GM12892 (cell line): ENCODE measurements at places on chromosomes 1 and 21.

DNA sequence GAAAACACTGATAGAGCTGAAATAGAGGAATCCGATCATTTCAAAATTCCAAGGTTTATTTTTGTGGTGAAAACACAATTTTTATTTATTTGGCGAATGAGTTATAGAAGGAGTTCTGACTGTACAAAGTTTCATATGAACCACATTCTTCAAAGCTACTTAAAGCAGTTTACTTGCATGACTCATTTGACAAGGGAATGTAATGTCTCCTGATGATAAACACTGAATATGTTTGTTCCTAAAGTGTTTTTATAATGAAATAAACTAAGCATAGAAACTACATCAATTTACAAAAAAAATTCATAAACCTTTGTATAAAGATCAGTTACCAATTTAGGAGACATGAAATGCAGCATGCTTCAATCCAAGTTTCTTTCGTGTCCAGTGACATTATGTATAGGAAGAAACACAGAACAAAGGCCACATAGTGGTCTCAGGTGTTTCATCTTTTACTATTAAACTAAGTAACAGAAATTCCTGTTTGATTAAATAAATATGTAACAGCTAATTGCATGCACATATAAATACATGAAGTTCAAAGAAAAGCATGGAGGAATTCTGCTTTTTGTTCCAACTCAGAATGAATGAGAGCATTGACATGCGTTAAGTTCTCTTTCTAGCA is 2.5 kb downstream of the PRKACB start:
- no peak for DNase-seq

DNA sequence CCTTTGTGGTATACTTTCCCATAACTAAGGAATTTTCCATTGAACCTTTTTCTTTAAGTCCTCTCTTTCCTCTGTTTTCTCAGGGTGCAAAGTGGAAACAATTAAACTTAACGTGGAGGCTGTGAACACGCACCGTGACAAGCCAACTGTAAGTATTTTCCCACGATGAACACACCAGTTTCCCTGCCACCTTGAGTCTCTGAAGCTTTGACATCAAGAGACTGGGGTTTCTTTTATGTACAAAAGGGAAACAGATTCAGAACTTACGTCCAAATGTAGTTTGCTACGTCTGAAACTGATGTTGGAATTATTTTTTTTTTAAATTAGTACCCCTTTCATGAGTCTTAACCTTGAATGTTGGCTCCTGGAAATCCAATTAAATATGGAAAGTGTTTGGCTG is 17.2 kb upstream of the C4BPB start:
- DNase-seq, result no peak

- no peak for DNase-seq
Measured at GRCh38 chr1:77051425-77051824, 167.8 kb downstream of the PIGK start.

- no peak for DNase-seq
Measured at GRCh38 chr1:59094001-59094400, 202.9 kb upstream of the FGGY start.

DNA sequence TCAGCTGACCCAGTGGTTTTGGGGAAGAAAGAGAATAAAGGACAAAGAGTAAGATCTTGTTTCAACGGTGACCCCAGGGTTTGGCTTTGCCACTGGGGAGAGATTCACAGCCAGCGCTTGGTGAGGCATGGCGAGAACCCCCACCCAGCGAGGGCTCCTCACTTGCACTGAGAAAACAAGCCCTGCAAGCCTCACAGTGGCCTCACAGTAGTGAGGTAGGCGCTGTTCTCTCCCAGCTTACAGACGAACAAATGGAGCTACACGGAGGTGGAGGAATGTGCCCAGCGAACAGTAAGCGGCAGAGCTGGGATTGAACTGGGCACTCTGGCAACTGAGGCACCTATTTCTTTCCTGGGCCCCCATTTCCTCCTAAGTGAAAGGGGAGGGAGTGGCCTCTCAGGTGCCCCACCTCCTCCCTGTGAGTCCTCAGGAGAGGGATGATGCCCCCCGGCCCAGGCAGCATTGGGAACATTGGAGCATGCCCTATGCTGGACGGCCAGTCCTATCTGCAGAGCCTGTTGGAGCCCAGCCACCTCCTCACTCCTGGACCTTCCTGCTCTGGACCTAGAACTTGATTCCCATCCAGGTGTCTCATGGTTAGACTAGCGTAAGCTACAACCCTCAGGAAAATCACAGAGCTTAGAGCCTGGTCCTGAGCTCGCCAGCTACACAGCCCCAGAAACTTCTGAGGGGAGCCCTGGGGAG is 73.4 kb upstream of the EDN2 start:
- DNase-seq, result no peak

DNA sequence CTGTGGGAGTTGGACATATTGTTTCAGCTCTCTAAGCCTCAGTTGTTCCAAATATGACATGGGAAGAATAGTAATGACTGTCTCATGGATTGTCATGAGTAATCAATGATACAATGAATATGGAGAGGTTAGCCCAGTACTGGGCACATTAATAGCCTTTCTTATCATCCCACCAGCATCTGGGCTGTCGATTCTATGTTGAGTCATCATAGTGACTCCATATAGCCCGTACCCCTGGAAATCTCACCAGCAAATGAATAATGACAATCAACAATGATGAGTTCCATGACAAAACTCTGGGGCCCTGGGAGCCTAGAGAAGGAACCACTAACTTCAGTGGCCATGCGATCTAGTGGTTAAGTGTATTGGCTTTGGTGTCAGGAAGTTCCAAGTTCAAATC is 39.7 kb upstream of the GJB5 start:
- DNase-seq, result no peak

DNA sequence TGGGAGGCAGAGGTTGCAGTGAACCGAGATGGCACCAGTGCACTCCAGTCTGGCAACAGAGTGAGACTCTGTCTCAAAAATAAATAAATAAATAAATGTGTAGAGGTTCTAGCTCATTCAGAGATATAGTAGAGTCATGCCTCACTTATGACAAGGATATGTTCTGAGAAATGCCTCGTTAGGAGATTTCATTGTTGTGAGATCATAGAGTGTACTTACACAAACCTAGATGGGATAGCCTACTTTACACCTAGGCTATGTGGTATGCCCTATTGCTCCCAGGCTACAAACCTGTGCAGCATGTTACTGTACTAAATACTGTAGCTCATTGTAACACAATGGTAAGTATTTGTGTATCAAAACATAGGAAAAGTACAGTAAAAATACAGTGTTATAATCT is 155.3 kb upstream of the JUN start:
- DNase-seq, result no peak

DNA sequence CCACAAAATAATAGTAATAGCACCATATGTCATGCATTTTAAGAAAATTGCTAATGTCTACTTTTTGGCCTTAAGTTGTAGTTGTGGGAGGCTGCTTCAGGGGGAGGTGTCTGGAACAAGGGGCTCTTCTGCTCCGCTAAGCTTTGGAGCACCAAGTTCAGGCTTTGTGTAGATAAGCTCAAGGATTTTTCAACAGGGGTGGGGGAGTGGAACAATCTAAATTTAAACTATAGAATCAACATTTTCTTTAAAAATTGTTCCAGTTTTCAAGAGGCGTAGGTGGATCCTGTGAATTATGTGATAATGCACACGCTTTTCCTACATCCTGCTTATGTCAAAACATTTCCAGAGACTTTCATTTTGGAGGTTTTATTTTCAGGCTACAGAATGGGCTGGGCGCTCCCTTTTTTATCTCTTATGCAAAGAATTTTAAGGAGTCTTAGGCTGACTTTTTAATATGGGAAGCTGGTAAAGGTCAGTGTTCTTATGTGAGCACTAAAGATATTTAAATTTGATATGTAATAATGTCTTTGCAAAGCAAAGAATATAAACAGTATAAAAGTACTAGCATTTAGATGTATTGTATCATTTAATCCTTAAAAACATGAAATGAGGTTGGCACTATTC is 9.9 kb downstream of the ATP1A1 start:
- DNase-seq, result no peak

DNA sequence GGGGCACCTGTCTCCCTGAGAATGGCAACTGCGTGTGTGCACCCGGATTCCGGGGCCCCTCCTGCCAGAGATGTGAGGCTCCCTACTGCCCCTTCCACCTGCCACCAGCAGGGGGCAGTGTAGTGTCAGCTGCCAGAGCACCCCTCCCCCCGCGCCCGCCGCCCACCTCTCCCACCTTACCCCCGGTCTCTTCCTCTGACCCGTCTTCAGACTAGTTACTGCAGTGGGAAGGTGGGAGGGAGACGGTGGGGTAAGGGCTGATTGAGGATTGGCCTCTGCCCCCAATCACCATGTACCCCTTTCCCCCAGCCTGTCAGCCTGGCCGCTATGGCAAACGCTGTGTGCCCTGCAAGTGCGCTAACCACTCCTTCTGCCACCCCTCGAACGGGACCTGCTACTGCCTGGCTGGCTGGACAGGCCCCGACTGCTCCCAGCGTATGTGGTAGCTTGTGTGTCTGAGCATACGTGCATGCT is 10.1 kb upstream of the LRRC71 start:
- peak; percentile 71 for DNase-seq

- no peak for DNase-seq
Measured at GRCh38 chr1:44263568-44264450, 50.5 kb downstream of the DMAP1 start.

DNA sequence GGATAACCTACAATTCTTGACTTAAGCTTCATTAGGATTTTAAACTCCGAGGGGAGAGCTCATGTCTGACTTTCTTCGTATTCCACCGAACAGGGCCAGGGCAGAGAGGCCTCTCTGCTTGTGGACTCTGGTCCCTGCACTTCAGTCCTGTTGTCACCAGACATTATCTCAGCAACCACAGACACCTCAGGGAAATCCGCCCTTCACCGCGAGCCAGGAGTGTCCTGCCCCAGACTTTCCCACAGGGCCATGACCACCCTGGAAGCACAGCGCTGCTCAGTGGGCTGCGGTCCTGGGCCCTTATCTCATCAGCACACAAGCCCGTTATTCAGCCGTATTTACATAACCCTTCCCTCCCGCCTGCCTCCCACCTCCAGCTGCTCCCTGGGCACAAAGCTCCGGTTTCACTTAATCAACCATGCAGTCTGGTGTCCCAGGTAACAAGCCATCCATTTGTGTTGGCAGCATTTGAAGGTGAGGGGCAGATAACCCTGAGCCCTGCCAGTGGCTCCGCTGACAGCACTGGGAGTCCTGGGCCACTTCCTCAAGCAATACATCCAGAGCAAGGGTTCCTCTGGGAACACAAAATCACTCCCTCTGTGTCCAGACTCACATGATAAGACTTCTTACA is 122.8 kb upstream of the RAB4A start:
- DNase-seq, result no peak
